ENCODE measurements at places on chromosomes 1 and 21. TPM values are rescaled to one million over a fixed set of nuclear protein-coding genes. Genes with fewer than 3 reads are reported as not detected.

DNA sequence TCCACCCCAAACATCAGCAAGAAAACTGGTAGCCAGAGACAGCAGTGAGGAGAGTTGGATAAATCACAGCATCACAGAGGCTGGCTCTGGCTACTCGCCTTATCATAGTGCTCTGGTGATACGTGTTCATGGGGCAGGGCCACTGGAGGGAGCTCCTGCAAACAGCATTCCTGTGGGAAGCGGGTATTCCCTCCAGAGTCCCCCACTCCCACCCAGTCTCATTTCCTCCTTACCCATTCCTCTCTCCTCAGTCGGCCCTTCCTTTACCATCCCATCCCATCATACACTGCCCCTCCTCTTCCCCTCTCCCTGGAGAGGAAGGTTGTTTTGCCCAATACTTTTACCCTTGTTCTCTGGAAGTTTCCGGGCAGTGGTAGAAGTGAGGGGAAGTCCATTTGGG lies 7.1 kb downstream of the NHLH2 start:
- peaks cover 56% of the 10 kb centered on the region for H3K27me3 ChIP-seq
- peaks cover under 1% of the 10 kb centered on the region for H3K36me3 ChIP-seq
- DNase-seq: no peak
- peaks cover 1% of the 10 kb centered on the region for H3K4me1 ChIP-seq

Gene IVL
- not detected for total RNA-seq

DNA sequence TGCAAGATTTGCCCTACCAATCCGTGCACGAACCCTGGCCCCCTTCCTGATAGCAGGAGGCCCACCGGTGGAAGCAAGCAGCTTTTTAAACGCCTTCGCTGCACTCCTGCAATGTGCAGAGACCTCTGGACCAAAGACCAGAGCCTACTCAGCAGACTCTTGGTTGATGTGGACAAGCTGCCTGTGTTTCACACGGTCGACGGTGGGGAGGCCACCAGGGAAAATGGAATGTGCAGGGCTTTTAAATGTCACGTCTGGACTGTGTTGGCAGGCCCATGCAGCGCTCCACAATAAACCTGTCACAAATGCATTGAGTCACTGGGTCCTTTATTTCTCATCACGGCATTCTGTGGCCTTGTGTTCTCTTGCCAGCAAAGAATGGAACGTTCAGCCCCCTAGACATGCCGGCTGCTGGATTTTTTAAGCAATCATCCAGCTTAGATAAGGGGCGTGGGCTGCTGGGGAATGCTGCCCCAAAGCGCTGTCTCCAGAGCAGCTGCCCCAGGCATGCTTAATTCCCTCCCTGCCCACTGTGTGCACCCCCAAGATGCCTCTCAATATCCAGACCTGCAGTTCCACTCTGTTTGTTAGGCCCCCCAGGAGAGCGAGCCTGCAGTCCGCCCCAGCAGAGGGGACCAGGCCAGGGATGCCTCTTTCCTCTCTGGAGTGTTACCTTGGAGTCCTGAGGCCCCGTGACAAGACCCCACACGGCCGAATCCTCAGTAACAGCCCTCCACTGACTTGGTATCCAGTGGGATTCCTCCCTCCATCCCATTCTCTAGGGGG lies 71.3 kb downstream of the ATP5PO start:
- H3K36me3 ChIP-seq: no peaks in the 10 kb centered on the region
- H3K4me3 ChIP-seq: no peak overlapping the region
- H3K27me3 ChIP-seq: no peaks in the 10 kb centered on the region
- DNase-seq: no peak
- no peaks in the 10 kb centered on the region for H3K4me1 ChIP-seq

- peaks cover 2% of the 10 kb centered on the region for H3K4me1 ChIP-seq
- H3K27me3 ChIP-seq: peaks cover 2% of the 10 kb centered on the region
- H3K27ac ChIP-seq: no peak overlapping the region
- H3K4me3 ChIP-seq: no peak overlapping the region
- H3K36me3 ChIP-seq: no peaks in the 10 kb centered on the region
These were observed 142.3 kb downstream of the DNM3 start for GRCh38 chr1:171983584-171983983.

- DNase-seq: no peak
- no peaks in the 10 kb centered on the region for H3K36me3 ChIP-seq
- H3K4me3 ChIP-seq: no peak overlapping the region
- H3K4me1 ChIP-seq: no peaks in the 10 kb centered on the region
- no peak overlapping the region for H3K27ac ChIP-seq
These were observed 60.0 kb upstream of the TLR5 start for GRCh38 chr1:223203034-223203408.

Gene OLIG1
- not detected for total RNA-seq

Gene TMEM269
- 0.12 TPM for total RNA-seq

DNA sequence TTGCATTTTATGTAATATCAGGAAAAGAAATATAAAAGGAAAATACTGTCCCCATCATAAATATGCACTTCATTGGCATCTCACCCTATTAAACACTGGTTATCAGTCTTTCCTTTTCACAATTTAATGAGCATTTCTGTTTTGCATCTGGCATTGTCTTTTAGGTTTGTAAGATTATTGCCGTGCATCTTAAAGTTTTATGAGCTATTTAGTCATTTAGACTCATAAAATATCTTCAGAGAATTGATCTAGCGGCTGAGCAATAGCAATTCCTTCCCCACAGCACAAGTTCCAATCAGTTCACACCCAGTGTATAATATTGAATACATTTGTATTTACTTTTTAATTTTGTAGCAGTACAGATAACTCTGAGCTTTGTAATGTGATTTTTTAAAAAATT lies 112.3 kb upstream of the C1orf105 start:
- H3K4me3 ChIP-seq: no peak overlapping the region
- no peak overlapping the region for H3K27ac ChIP-seq
- peaks cover 11% of the 10 kb centered on the region for H3K36me3 ChIP-seq
- no peaks in the 10 kb centered on the region for H3K27me3 ChIP-seq
- no peaks in the 10 kb centered on the region for H3K4me1 ChIP-seq

- H3K4me1 ChIP-seq: peaks cover 34% of the 10 kb centered on the region
- peaks cover 25% of the 10 kb centered on the region for H3K36me3 ChIP-seq
- no peak overlapping the region for H3K27ac ChIP-seq
- H3K4me3 ChIP-seq: peak overlapping the region; percentile 63
- peak; percentile 62 for DNase-seq
- H3K27me3 ChIP-seq: no peaks in the 10 kb centered on the region
These were observed 1.0 kb downstream of the MARCKSL1 start for GRCh38 chr1:32334864-32335534.

Gene FCRL2
- total RNA-seq: not detected

GRCh38 chr1:212077028-212077427 lies 41.5 kb downstream of the DTL start:
- no peaks in the 10 kb centered on the region for H3K27me3 ChIP-seq
- H3K27ac ChIP-seq: no peak overlapping the region
- H3K36me3 ChIP-seq: peaks cover 44% of the 10 kb centered on the region
- DNase-seq: no peak

DNA sequence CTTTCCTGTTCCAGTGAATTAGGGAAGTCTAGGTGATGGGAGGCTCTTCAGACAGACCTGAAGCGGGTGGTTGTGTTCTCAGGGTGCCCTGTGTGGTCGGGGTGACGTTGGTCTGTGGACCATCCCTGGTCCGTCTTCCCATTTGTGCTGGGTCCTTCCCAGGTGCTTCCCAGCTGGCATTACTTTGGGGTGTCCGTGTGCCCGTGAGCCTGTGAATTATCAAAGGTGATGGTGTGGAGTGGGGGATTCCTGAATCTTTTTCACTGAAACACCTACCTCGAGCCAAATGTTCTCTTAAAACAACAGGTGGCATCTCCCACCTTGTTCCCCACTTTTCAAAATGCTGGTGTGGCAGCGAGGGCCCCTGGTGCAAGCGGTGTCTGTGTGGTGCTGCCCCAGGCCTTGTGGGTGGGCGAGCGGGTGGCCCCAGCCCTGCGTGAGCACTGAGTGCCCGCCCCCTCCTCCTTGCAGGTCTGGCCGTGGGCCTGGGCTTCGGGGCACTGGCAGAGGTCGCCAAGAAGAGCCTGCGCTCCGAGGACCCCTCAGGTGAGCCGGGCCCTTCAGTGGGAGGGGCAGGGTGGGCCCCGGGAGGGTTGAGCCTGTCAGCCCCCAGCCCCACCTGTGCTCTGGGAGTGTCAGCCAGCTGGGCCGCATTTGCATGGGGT lies 37.0 kb downstream of the COQ8A start:
- no peaks in the 10 kb centered on the region for H3K27me3 ChIP-seq
- no peak overlapping the region for H3K4me3 ChIP-seq
- H3K27ac ChIP-seq: no peak overlapping the region
- H3K4me1 ChIP-seq: no peaks in the 10 kb centered on the region

DNA sequence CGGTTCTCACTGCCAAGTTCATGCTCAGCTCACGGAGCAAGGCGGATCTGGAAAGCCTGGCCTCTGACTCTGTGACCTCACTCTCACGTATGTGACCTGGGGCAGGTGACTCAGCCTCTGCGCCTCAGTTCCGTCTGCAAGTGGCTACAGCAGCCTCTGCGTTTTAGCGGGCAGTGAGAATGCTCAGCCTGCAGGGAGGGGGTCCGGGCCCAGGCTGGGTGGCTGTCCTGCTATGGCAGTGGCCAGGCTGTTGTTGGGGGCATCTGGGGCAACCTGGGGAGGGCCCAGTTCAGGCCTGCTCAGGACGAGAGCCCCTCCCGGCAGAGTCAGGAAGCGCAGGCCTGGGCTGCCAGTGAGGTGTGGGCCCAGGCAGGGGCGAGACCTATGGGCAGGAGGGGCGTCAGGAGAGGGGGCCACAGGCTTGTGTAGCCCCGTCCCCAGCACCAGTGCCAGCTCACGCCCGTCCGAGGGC lies 27.9 kb downstream of the ARHGEF16 start:
- no peaks in the 10 kb centered on the region for H3K27me3 ChIP-seq
- DNase-seq: no peak
- H3K36me3 ChIP-seq: no peaks in the 10 kb centered on the region
- no peak overlapping the region for H3K4me3 ChIP-seq

Gene SLC44A5
- 0.23 TPM for total RNA-seq

DNA sequence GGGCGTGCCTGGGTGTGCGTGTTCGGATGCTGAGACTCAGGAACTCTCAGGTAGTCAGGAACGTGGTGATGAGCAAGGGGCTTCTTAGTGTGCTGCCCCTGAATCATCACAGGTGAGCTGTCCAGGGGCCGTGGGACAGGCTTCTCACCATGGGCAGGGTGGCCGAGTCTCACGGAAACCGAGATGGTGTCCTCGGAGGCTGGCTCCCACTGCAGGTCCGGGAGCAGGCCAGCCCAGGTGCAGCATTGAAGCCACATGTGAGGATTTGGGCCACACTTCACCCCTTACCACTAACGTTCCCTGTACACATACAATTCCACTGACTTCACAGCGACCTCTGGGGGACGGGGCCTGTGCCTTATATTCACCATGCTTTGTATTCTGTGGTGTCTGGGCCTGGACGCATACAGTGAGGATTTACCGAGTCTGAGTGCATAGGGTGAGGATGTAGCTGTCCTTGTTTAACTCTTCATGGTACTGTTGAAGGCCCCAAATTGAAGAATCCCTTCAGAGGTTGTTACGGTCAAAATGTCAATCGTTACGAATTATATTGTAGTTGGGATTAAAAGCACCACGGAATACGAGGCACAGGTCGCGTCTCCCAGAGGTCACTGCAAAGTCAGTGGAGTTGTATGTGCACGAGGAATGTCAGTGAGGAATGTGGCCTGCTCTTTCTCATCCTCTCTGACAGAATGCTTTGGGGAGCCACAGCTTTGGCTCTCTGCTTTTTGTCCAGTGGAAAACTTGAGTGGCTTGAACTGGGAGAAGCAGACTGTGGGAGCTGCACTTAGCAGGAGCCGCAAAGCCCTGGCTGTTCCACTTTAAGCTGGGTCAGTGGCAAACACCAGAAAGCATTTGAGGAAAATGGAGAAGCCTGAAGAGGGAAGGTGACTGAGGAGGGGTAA lies 95.3 kb downstream of the MTR start:
- H3K4me3 ChIP-seq: no peak overlapping the region
- H3K27ac ChIP-seq: no peak overlapping the region
- peaks cover 25% of the 10 kb centered on the region for H3K36me3 ChIP-seq
- DNase-seq: no peak
- no peaks in the 10 kb centered on the region for H3K27me3 ChIP-seq
- no peaks in the 10 kb centered on the region for H3K4me1 ChIP-seq

DNA sequence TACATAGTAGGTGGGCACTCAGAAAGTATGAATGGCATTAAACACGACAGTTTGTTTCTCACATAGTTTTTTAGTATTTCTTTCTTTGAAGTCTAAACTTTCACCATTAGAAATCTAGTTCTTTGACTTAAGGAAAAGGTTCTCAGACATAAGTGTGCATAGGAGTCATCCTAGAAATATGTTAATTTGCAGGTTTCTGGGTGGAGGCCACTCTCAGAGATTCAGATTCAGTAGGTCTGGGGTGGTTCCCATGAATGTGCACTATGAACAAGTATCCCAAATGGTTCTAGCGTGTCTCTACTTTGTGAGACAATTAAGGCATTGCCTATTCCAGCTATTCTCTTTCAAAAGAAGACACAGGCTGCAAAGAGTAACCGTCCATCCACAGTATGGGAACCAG lies 119.3 kb downstream of the NGF start:
- peaks cover 9% of the 10 kb centered on the region for H3K27me3 ChIP-seq
- no peak overlapping the region for H3K4me3 ChIP-seq
- no peaks in the 10 kb centered on the region for H3K4me1 ChIP-seq
- H3K36me3 ChIP-seq: no peaks in the 10 kb centered on the region
- no peak overlapping the region for H3K27ac ChIP-seq
- no peak for DNase-seq

- DNase-seq: no peak
- no peaks in the 10 kb centered on the region for H3K27me3 ChIP-seq
- H3K27ac ChIP-seq: no peak overlapping the region
- peaks cover 2% of the 10 kb centered on the region for H3K36me3 ChIP-seq
These were observed 13.8 kb upstream of the AK2 start for GRCh38 chr1:33050221-33051076.

- no peaks in the 10 kb centered on the region for H3K4me1 ChIP-seq
- H3K27ac ChIP-seq: no peak overlapping the region
- no peak overlapping the region for H3K4me3 ChIP-seq
- H3K36me3 ChIP-seq: no peaks in the 10 kb centered on the region
These were observed 64.3 kb upstream of the TRABD2B start for GRCh38 chr1:48061162-48062136.

GRCh38 chr1:229758101-229759036 lies 132.3 kb downstream of the URB2 start:
- H3K4me3 ChIP-seq: no peak overlapping the region
- peaks cover 11% of the 10 kb centered on the region for H3K27me3 ChIP-seq
- peak; percentile 48 for DNase-seq
- H3K4me1 ChIP-seq: peaks cover 30% of the 10 kb centered on the region

Gene TNFRSF1B
- 294 TPM for total RNA-seq

Gene IL22RA1
- total RNA-seq: 0.15 TPM

- H3K4me1 ChIP-seq: no peaks in the 10 kb centered on the region
- no peak overlapping the region for H3K27ac ChIP-seq
- no peak overlapping the region for H3K4me3 ChIP-seq
- H3K36me3 ChIP-seq: peaks cover 29% of the 10 kb centered on the region
- DNase-seq: no peak
These were observed 43.3 kb downstream of the EXO1 start for GRCh38 chr1:241891296-241891695.

- peaks cover 9% of the 10 kb centered on the region for H3K27me3 ChIP-seq
- no peak overlapping the region for H3K4me3 ChIP-seq
- H3K27ac ChIP-seq: no peak overlapping the region
- peak; percentile 84 for DNase-seq
These were observed 53.1 kb downstream of the RIMS3 start for GRCh38 chr1:40612345-40612831.

Measured in activated CD8-positive, alpha-beta memory T cell treated with anti-CD3 and anti-CD28 coated beads, Interleukin-2, amount 10 ng/mL, durations not matched to agents 7 days and 5 days (primary cell).